ENCODE measurements at places on chromosomes 4 and X. TPM values are rescaled to one million over a fixed set of nuclear protein-coding genes. Genes with fewer than 3 reads are reported as not detected.
A peak's percentile ranks its signal among the peaks of the same experiment; 100 is the strongest.

DNA sequence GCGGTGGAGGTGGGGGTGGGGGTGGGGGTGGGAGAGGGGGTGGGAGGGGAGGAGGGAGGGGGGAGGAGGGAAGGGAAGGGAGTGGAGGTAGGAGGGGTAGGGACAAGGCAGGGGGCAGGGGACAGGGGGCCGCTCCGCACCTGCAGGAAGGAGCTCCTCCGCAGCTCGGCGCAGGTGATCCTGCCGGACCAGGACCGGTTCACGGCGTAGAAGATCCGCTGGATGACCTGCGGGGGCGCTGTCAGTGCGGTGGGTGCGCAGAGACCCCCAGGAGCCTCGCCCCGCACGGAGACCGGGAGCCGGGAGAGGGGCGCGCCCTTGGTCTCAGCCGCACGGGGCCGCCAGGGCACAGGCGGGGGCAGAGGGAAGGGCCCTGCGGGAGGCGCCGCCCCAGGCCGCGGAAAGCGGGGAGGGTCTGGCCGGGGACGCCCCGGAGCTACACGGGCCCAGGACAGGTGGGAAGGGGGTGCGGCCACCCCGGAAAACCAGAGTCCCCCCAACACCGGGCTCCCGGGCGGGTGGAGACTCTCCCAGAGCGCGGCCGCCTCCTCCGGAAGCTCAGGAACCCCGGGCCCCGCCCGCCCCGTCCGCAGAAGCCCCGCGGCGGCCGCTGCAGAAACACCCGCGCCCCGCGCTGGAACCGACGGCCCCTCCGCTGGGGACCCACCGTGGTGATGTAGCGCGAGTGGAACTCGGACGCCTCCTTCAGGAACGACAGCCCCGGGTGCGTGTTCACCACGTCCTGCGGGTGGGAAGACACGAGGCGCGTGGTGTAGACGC is 27.6 kb upstream of the GTPBP6 start:
- DNase-seq: no peak

DNA sequence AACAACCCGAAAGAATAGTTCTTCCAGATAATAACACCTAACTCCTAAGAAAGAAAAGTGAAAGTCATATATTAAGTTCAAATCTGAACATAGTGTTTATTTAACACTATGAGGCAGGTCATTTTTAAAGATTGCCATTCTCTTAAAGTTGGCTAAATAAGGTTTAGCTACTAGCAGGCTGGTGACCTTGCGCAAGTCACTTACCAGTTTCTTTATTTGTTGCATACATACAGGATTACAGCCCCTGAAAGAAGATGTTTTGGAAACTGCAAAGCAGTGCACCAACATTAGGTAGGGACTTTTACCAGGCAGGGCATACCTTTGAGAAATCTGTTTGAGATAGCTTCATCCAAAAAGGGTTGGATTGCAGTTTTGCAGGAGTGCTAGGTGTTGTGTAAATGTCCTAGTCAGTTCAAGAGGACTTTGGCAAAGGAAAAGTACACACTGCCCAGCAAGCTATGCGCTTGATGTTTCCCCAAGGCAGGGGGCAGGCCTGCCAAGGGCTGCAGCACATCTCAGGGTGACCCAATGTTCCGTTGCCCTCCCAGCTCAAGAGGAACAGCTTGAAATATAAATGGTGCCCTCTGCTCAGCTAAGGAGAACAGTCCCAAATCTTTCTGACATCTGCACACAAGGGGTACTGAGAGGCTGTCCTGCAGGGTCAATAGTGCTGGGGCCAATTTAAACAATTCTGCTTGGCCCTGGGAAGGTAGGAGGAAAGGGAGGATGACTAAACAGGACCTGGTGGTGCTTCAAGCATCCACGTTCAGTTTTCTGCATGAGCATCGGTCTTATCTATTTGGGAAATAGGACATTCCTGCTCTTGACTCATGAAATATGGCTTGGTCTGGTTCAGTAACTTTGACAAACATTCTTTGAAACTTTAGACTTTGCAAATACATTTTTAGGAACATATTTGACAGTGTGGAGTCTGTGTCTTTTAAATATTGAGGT is 130.8 kb downstream of the COL4A6 start:
- no peak for DNase-seq

- DNase-seq: no peak
Observed at GRCh38 chr4:112315446-112315845, 18.3 kb downstream of the ALPK1 start.

- peak; percentile 25 for DNase-seq
Observed at GRCh38 chr4:37953620-37954293, 6.4 kb upstream of the PTTG2 start.

DNA sequence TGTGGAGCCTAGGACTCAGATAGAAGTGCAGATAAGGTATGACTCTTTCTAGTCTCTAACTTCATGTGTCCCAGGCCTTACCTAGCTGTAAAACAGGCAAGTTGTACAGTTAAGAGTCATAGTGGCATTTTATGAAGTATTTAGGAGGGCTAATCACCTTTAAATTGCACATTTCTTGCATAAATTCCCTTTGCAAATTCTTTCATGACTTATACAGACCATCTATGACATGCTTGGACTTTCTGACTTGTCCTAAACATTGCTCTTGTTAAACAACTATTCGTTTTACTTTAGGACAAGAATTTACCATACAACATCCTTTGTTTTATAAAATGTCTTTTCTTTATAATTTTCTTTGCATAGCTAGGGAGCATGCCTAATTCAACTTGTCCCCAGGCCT is 7.8 kb upstream of the RRAGB start:
- no peak for DNase-seq

GRCh38 chr4:67776746-67777145 is 22.6 kb upstream of the GNRHR start:
- no peak for DNase-seq

GRCh38 chr4:26682436-26682835 is 98.6 kb downstream of the TBC1D19 start:
- DNase-seq: no peak

GRCh38 chrX:39599339-39599738 is 498.4 kb downstream of the BCOR start:
- no peak for DNase-seq

DNA sequence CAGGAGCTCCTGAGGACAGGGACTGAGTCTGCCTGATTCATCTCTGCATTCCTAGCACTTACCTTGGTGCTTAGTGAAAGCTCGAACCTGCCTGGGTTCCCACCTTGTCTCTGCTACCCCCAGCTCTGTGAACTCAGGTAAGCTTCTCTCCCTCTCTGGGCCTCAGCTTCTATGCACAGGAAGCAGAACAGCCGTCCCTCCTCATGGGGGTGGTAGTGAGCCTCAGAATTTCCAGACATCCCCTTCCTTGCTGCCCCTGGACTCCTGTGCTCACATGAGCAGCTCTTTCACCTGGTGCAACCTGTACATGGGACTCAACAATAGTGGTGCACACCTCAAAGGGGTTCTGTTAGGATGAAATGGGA is 50.8 kb downstream of the HTRA3 start:
- DNase-seq: no peak

- peak; percentile 17 for DNase-seq
Observed at GRCh38 chrX:45068569-45068968, 132.1 kb downstream of the DIPK2B start.

- DNase-seq: no peak
Observed at GRCh38 chr4:105440890-105441289, 33.0 kb downstream of the PPA2 start.

GRCh38 chr4:7612311-7612897 is 177.7 kb upstream of the PSAPL1 start:
- DNase-seq: no peak

- no peak for DNase-seq
Observed at GRCh38 chr4:34464196-34464595, 1780.1 kb downstream of the ARAP2 start.

DNA sequence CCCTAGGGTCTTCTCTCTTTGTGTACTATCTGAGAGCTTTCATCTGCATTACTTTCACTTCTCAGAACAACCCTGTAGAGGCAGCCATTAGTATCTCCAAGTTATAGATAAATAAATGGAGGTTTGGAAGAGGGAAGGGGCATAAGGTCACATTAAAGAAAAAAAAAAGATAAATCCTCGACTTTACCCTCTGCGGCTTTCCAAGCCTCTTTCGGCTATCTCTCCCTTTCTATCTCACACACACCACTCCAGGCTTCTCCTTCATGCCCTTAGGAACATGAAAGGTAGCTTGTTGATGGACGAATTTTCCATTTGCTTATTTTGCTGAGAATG is 660 bp upstream of the ARHGEF9 start:
- no peak for DNase-seq

GRCh38 chrX:23035493-23035892 is 35.7 kb downstream of the DDX53 start:
- no peak for DNase-seq

DNA sequence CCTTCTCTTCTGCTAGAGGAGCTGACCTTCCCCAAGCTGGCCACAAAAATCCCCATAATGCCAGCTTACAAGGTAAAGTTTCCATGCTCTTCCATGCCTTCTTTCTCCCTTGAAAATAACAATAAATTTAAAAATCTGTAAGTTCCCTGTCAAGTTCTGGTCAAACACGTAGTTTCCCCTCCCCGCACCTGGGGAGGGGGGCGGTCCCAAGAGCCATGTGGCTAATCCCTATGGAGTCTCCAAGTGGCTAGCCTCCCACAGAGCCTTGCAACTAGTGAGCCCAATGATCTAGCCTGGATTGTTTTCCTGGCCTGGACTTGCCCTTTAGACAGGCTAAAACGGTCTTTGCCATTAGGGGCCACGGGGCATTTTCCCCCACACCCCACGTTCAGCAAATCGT is 2.1 kb upstream of the NRK start:
- no peak for DNase-seq

GRCh38 chrX:116282751-116283150 is 112.2 kb downstream of the AGTR2 start:
- no peak for DNase-seq

DNA sequence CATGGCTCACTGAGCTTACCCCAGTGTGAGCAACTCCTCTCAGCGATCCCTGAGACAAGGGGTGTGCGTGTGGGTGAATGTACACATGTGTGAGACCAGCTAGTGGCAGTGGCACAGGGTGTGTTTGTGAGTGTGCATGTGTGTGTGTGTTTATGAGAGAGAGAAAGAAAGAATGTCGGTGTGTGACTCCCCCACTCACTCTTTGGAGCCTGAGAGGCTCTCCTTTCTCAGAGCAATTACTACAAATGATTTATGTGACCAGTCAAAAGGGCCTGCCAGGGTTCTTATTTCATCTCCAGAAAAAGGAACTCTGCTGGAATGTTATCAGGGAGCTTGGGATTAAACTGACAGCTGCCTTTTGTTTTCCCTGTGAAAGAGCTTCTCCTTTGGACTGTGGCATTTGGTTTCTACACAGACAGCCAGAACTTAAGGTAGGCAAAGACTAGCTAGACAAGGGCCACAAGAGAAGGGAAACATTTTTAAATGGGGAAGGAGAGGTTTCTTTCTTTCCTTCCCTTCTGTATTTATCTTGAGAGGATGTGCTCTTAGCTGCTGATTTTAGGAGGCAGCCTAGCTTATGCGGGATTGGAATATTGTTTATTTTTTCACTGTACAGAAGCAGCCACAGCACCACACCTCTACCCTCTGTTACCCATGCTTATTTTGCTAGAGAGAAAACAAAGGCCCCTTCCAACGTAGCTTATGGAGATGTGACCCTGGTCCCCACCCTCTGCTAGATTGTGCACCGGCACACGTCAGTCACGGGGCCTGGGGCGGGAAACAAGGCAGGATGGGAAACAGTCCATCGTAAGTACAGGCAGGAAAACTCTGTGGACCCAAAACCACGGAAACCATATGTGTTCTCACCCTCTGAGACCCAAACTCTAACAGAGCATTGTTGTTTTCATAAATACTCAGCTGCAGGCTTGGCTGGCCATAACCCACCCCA is 143.5 kb downstream of the MGST2 start:
- no peak for DNase-seq

DNA sequence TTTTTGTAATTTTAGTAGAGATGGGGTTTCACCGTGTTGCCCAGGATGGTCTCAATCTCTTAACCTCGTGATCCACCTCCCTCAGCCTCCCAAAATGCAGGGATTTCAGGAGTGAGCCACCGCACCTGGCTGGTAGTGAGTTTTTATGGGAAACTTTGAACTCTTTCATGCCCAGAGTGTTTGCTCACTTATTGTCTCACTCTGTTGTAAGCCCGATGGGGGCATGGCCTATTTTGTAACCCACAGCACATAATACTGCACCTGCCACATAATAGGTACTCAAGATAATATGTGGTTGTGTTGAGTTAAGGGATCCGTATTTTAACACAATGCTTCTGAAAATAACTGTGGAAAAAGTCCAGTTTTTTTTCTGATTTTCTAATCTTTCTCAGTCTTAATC is 109.6 kb upstream of the GIMD1 start:
- DNase-seq: no peak

DNA sequence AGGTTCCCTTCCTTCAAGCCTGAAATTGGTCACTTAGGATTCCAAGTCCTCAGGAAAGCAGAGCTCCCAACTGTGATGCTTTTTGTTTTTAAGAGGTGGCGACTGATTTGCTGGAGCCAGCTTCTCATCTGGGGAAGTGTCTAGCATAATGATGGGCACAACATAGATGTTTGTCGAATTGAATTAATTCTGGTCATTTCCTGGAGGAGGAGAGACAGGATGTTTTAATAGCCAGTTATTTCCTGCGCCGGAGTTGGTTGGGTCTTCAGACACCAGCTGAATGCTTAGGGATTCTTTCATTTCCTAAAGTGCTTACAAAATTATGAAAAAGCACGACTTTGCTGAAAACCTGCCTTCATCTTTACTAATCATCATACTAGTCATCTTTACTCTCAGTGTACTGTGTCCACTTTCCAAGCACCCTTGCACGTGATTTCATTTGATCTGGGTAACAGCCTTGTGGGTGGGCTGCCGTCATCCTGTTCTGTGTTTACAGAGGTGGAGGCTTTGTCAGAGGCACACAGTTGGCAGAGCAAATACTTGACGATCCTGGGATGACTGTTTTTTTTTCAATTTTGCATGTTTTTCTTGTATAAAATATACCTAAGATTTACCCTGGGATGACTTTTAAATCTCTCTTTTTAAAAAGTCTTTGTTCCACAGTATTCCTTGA is 49.5 kb downstream of the RGS12 start:
- DNase-seq: peak; percentile 54

- no peak for DNase-seq
Observed at GRCh38 chr4:87506974-87507701, 22.0 kb downstream of the SPARCL1 start.

The OTUD4 gene
- total RNA-seq: 57.1 TPM

The SOWAHD gene
- 0.11 TPM for total RNA-seq

The DUSP21 gene
- total RNA-seq: not detected

The ODAPH gene
- not detected for total RNA-seq

The GRID2 gene
- not detected for total RNA-seq

The MGARP gene
- total RNA-seq: 0.21 TPM

The GATA1 gene
- not detected for total RNA-seq

The DCAF16 gene
- 47.5 TPM for total RNA-seq

The SPANXA2 gene
- not detected for total RNA-seq

The ANXA10 gene
- not detected for total RNA-seq

All from activated CD4-positive, alpha-beta T cell treated with anti-CD3 and anti-CD28 coated beads for 36 hours (primary cell).